ENCODE measurements at places on chromosomes 12 and 14.

- no peak for DNase-seq
These were observed 129.9 kb downstream of the GALC start for GRCh38 chr14:87863047-87863446.

- no peak for DNase-seq
These were observed 33.2 kb downstream of the AKAP3 start for GRCh38 chr12:4615667-4616066.

DNA sequence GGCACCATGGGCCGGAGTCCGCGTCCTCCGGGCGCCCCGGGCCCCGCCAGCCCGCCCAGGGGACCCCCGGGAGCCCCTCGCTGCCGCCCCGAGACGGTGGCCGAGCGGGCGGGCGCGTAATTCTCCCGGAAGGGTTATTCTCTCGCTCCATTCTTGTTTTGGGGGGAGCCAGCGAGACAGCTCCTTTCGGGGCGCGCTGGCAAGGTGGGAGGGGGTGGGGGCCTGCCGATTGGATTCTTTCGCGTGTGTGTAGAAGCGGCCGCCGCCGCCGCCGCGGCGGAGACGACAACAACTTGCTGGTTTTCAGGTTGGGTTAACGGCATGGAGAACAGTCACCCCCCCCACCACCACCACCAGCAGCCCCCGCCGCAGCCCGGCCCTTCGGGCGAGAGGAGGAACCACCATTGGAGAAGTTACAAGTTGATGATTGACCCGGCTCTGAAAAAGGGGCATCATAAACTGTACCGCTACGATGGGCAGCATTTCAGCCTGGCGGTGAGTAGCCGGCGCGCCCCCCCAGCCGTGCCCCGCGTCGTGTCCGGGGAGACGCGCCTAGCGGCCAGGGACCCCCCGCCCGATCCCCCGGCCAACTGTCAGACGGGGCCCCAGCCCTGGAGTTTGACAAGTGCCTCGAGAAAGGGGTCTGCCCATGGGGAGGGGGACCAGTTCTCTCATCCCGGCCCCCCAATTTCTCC, 755 bp downstream of the SETD1B start:
- peak; percentile 60 for DNase-seq

- no peak for DNase-seq
These were observed 5.3 kb downstream of the EXOC3L4 start for GRCh38 chr14:103099733-103100280.

DNA sequence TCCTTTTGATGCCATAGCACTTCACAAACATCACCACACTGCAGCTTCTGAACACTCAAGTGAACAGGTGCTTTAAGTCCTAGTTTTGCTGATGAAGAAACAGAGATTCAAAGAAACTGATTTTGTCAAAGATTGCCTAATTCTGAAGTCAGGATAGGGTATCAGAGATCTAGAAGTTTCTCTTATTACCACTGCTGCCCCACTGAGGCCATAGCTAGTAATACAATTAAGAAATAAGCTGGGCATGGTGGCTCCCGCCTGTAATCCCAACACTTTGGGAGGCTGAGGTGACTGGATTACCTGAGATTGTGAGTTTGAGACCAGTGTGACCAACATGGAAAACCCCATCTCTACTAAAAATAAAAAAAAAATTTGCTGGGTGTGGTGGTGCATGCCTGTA, 458.3 kb upstream of the SEL1L start:
- no peak for DNase-seq

DNA sequence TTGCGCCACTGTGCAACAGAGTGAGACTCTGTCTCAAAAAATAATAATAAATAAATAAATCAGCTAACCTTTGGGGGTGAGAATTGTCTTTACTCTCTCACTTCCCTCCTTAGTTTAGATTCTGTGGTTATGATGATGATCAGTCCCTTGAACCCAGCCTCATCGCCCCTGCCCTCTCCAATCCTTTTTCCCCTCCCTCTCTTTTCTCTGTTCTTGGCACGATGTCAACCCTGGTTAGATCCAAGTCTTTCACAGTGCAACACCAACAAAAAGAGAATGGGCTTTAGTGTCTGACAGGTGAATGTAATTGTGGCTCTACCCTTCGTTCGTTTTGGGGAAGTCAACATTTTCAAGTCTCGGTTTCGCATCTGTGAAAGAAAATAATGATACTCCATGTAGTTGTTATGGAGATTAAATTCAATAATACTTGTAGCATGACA, 59.0 kb downstream of the NTN4 start:
- DNase-seq: no peak

DNA sequence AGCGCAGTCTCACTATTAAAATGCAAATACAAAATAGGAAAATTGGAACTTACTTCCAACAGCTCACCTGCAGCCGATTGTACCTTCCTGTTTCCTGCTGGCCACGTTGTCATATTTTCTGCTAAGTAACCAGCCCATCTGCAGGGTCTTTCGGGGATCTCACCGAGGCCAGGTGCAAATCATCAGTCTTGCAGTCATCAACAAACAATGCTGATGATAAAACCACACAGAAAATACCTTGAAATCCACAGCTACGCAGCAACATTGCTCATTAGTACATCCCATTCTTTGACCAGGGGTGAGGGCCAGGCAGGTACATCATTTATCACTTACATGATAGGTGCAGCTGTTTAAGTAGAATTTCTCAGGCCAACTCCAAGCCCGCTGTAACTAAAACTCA, 406.9 kb downstream of the TMEM121 start:
- no peak for DNase-seq

- no peak for DNase-seq
These were observed 23.4 kb upstream of the TMX1 start for GRCh38 chr14:51216602-51217001.

DNA sequence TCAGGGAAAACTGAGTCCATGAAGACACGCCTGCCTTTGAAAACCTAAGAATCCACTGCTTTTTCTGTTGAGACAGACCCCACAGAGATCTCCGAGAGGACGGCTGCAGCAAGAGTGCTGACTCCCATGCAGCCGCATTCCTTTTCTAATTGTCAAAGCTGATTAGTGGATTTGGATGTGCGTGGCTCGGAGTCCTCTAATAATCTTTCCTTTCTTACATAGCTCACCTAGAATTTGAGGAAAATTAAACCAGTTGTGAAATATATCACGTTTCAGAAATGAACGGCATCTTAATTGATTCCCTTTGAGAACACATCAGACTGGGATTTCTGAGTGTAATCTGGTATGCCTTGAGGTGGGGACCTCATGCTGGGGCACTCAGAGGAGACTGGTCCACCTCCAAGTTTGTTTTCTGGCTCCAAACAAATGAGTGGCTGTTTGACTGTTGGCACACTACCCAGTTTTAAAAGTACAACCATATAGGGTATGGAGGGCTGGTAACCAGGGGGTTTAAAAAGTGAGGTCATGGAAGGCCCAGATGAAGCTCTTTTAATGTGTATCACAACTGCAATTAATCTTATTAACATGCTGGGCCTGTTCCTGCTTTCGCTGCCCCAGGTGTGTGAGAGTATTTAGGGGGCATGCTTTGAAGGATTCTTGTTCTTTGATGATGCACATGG, 63.3 kb downstream of the RASSF3 start:
- no peak for DNase-seq

DNA sequence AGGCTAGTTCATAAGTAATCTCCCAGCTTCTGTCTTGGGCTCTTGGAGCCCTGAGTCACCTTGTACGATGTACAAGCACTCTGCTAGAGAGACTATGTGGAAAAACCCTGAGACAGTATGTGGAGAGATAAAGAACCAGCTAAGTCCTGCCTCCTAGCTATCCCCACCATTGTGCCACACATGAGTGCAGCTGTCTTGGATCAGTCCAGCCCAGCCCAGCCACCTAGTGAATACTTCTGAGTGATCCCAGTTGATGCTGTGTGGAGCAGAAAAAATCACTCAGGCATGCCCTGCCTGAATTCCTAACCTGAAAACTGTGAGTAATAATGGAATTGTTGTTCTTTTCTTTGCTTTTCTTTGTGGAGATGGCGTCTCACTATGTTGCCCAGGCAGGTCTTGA, 5.1 kb upstream of the SERPINA6 start:
- DNase-seq: no peak

GRCh38 chr12:4775936-4776335, 55.7 kb downstream of the GALNT8 start:
- no peak for DNase-seq

- DNase-seq: no peak
These were observed 4.7 kb upstream of the PSMA6 start for GRCh38 chr14:35287431-35288013.

DNA sequence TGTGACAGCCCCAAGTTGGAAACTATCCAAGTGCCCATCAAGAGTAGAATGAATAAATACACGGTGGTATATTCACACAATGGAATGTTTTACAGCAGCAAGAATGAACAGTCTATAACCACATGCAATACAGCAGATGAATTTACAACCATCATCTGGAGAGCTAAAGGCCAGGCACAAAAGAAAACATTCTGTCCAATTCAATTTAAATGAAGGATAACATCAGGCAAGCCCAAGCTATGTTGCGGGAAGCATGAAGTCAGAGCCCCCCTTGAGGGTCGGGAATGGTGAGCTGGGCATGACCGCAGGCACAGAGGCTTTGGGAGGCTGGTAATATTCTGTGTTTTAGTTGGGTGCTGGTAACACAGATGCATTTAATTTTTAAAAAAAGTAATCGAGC, 76.0 kb downstream of the SYNE3 start:
- DNase-seq: no peak

GRCh38 chr14:69345402-69345801, 52.7 kb downstream of the ERH start:
- DNase-seq: no peak

- DNase-seq: no peak
These were observed 8.1 kb downstream of the DNAI7 start for GRCh38 chr12:25186788-25187402.

- DNase-seq: peak; percentile 20
These were observed 308.1 kb downstream of the RPAP3 start for GRCh38 chr12:47397664-47398281.

GRCh38 chr12:91219511-91219910, 36.9 kb upstream of the DCN start:
- no peak for DNase-seq

DNA sequence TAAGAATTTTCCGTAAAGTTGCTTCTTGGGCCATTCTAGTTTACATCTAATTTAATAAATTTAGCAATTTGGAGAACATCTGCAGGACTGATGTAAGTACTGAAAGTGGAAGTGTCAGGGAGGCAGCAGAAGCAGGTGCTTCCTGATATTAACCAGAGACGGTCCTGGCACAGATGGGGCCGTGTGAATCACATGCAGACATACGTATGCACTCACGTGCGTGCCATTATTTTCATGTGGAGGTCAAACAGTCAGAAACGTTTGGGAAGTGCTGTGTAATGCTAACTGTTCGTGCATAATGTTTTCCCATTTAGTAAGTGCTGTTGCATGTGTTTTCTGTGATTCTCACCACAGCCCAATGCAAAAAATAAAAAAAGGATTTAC, 87.8 kb upstream of the DYNC1H1 start:
- peak; percentile 70 for DNase-seq

DNA sequence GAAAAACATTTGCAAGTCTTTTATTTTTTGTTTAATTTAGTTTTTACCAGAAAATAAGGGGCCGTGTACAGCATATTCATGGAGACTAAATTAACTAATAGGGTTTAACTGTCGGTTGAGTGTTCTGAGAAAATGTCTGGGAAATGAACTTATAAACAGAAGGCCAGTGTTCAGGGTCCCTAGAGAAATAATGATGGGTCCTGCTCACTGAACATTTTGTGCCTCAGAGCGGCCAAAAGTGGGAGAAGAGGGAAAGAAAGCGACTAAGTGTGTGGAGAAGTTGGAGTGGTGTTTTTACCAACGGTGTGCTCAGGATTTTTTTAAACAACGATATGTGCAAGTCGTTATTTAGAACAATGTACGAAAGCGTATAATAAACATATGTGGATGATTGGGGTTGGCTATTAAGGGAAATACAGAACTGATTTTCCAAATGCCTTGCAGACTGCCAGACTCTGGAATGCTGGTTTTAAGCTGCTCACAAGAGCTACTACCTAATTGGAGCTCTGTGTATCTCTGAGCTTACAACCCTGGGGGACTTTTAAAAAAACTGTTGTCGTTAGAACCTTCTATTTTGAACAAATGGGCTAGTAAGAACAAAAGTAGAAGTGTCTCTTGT, 166.7 kb downstream of the SLC38A4 start:
- no peak for DNase-seq

GRCh38 chr12:93060666-93061472, 131.8 kb upstream of the EEA1 start:
- DNase-seq: no peak

All from effector CD4-positive, alpha-beta T cell (primary cell).